ENCODE measurements at places on chromosomes 2 and 18. TPM values are rescaled to one million over a fixed set of nuclear protein-coding genes. Genes with fewer than 3 reads are reported as not detected.

The KIF5C gene
- 6.2 TPM for total RNA-seq

The MTLN gene
- total RNA-seq, result 381 TPM

The GKN2 gene
- total RNA-seq, result 0.75 TPM

The LIMS4 gene
- total RNA-seq, result 21.2 TPM

The GALNT13 gene
- not detected for total RNA-seq

The ABCG5 gene
- 4.0 TPM for total RNA-seq

The OSBPL6 gene
- 1.4 TPM for total RNA-seq

The GPD2 gene
- total RNA-seq, result 20.0 TPM

The RAB10 gene
- total RNA-seq, result 181 TPM

The FLACC1 gene
- total RNA-seq, result 0.32 TPM

The DPP10 gene
- total RNA-seq, result not detected

The FN1 gene
- total RNA-seq, result 5,098 TPM

The PDCD1 gene
- not detected for total RNA-seq

The ACTR1B gene
- 125 TPM for total RNA-seq

The RTP5 gene
- not detected for total RNA-seq

The CFAP65 gene
- total RNA-seq, result not detected

The COLEC11 gene
- total RNA-seq, result 0.75 TPM

The CYS1 gene
- 13.8 TPM for total RNA-seq

The TSGA10 gene
- total RNA-seq, result not detected

The FBLN7 gene
- 0.43 TPM for total RNA-seq

The TRIM43 gene
- total RNA-seq, result not detected

The FMNL2 gene
- total RNA-seq, result 12.0 TPM

The ADRA2B gene
- total RNA-seq, result 9.4 TPM

The CAPN14 gene
- total RNA-seq, result not detected

The B3GNT7 gene
- total RNA-seq, result 0.64 TPM

The C18orf63 gene
- not detected for total RNA-seq

The ASIC4 gene
- total RNA-seq, result not detected

The RAB11FIP5 gene
- total RNA-seq, result 95.3 TPM

The C2orf92 gene
- 4.6 TPM for total RNA-seq

The MC5R gene
- not detected for total RNA-seq

The TLX2 gene
- total RNA-seq, result not detected

The C2orf81 gene
- total RNA-seq, result 10.3 TPM

The GREB1L gene
- 2.2 TPM for total RNA-seq

The PLCL1 gene
- total RNA-seq, result 14.3 TPM

The E2F6 gene
- total RNA-seq, result 1.9 TPM

The PSD4 gene
- 11.2 TPM for total RNA-seq

The NDC80 gene
- not detected for total RNA-seq

The FEV gene
- total RNA-seq, result not detected

The ZC3H15 gene
- 17.5 TPM for total RNA-seq

The FBXO36 gene
- 1.6 TPM for total RNA-seq

The CRYGC gene
- not detected for total RNA-seq

The SCN3A gene
- total RNA-seq, result 1.4 TPM

The RGPD3 gene
- 0.75 TPM for total RNA-seq

The SULT1C2 gene
- not detected for total RNA-seq

The GPR35 gene
- total RNA-seq, result not detected

The UPP2 gene
- total RNA-seq, result not detected

The SH3BP4 gene
- total RNA-seq, result 36.7 TPM

The UGT1A10 gene
- total RNA-seq, result not detected

The ALPP gene
- not detected for total RNA-seq

The ST8SIA3 gene
- total RNA-seq, result not detected

The HOXD9 gene
- total RNA-seq, result not detected

The GULP1 gene
- total RNA-seq, result 67.8 TPM

The ANKRD62 gene
- not detected for total RNA-seq

The CUL3 gene
- total RNA-seq, result 16.1 TPM

The IL36A gene
- not detected for total RNA-seq
